ENCODE measurements at places on chromosomes 6 and 20. TPM values are rescaled to one million over a fixed set of nuclear protein-coding genes. Genes with fewer than 3 reads are reported as not detected.

GRCh38 chr20:15288106-15288505 is 950.7 kb upstream of the FLRT3 start:
- no peak overlapping the region for H3K27ac ChIP-seq
- H3K4me3 ChIP-seq = no peak overlapping the region
- no peak for DNase-seq
- no peaks in the 10 kb centered on the region for H3K36me3 ChIP-seq
- H3K4me1 ChIP-seq = no peaks in the 10 kb centered on the region

GRCh38 chr6:142567461-142567860 is 265.7 kb downstream of the ADGRG6 start:
- no peak overlapping the region for H3K4me3 ChIP-seq
- peaks cover 14% of the 10 kb centered on the region for H3K4me1 ChIP-seq
- no peak for DNase-seq
- H3K27ac ChIP-seq = no peak overlapping the region

DNA sequence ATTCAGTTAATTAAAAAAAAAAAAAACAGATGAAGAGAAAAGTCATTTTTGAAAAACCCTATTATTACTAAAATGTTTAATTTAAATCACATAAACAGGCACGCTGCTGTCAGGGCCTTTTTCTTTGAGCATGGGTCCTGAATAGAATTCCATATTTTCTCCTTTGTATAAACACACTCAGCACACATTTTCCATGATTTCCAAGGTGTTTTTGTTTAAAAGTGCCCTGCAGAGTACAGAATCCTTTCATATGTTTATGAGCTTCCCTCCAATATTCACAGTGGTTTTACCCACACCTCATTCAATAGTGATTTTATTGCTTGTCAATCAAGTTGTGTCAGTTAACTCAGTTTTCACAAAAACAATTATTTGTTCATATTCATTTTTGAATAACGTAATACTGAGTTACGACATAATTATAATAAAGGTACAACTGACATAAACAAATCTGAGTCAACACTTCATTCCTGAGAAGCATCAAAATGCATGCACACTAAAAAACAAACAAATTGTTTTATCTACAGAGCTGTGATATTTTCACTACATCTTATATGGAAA is 15.2 kb downstream of the SLC35B3 start:
- no peak for DNase-seq
- no peaks in the 10 kb centered on the region for H3K4me1 ChIP-seq
- no peak overlapping the region for H3K27ac ChIP-seq

- peaks cover 9% of the 10 kb centered on the region for H3K4me1 ChIP-seq
- H3K27me3 ChIP-seq = no peaks in the 10 kb centered on the region
- H3K27ac ChIP-seq = no peak overlapping the region
- H3K4me3 ChIP-seq = no peak overlapping the region
- no peak for DNase-seq
Measured at GRCh38 chr6:142721215-142721920, 223.6 kb downstream of the HIVEP2 start.

- no peak for DNase-seq
- no peak overlapping the region for H3K4me3 ChIP-seq
- peaks cover 96% of the 10 kb centered on the region for H3K27me3 ChIP-seq
- H3K4me1 ChIP-seq = peaks cover 9% of the 10 kb centered on the region
Measured at GRCh38 chr6:33851959-33852358, 48.2 kb upstream of the MLN start.

DNA sequence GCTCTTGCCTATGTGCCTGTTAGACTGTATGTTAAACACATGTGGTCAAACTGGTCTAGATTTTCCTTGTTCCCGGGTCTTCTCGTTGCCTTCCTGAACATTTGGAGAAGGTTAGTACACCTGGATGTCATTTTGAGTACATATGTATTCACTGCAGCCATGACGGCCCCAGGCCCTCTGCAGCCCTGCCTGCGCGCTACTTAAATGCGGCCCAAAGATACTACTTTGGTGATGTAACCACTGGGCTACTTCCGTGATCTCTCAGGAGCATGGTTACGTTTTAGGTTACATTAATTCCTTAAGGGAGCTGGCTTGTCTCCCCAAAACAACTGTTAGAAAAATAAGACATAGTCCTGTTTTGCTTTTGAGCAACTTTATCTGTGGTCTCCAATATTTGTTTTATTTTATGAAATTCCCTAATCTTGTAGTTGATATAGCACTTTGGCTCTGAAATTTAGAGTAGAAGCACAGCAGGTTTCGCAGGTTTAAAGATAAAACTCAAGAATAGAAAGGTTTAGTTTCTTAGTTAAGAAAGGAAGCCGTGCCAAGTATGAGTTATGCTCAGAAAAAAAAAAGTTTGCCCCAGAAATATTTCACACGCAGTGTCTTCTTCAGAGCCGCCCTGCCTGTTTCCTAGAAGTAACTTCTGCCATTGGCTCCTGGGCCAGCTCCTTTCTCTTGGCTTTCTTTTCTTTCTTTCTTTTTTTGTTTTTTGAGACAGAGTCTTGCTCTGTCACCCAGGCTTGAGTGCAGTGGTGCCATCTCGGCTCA is 38.1 kb downstream of the TIAM2 start:
- H3K27ac ChIP-seq = no peak overlapping the region
- DNase-seq = no peak
- H3K4me3 ChIP-seq = no peak overlapping the region

- no peak for DNase-seq
- H3K4me3 ChIP-seq = no peak overlapping the region
- no peaks in the 10 kb centered on the region for H3K36me3 ChIP-seq
- no peak overlapping the region for H3K27ac ChIP-seq
Measured at GRCh38 chr20:33211817-33212424, 5.2 kb upstream of the BPIFA3 start.

DNA sequence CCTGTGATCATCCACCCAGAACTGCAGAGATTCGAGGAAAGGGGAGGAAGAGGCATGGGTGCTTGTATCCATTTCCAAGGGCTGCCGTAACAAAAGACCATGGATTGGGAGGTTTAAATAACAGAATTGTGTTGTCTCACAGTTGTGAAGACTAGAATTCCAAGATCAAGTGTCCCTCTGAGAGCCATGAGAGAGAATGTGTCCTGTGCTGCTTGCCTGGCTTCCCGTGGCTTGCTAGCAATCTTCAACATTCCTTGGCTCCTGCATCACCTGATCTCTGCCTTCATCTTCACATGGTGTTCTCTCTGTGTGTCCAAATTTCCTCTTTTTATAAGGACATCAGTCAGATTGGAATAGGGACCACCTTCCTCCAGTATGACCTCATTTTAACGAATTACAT is 69.8 kb downstream of the CDC40 start:
- H3K4me1 ChIP-seq = no peaks in the 10 kb centered on the region
- no peaks in the 10 kb centered on the region for H3K27me3 ChIP-seq
- H3K27ac ChIP-seq = no peak overlapping the region
- no peak for DNase-seq
- H3K4me3 ChIP-seq = no peak overlapping the region

- H3K4me3 ChIP-seq = no peak overlapping the region
- H3K27me3 ChIP-seq = no peaks in the 10 kb centered on the region
- H3K4me1 ChIP-seq = peaks cover 2% of the 10 kb centered on the region
- H3K27ac ChIP-seq = no peak overlapping the region
- H3K36me3 ChIP-seq = peaks cover 67% of the 10 kb centered on the region
Measured at GRCh38 chr20:32135983-32136515, 26.5 kb downstream of the TM9SF4 start.

GRCh38 chr6:136784910-136785746 is 7.1 kb downstream of the MAP3K5 start:
- peak; percentile 47 for DNase-seq
- peak overlapping the region; percentile 58 for H3K27ac ChIP-seq
- peak overlapping the region; percentile 11 for H3K4me3 ChIP-seq
- H3K27me3 ChIP-seq = no peaks in the 10 kb centered on the region
- H3K36me3 ChIP-seq = no peaks in the 10 kb centered on the region

DNA sequence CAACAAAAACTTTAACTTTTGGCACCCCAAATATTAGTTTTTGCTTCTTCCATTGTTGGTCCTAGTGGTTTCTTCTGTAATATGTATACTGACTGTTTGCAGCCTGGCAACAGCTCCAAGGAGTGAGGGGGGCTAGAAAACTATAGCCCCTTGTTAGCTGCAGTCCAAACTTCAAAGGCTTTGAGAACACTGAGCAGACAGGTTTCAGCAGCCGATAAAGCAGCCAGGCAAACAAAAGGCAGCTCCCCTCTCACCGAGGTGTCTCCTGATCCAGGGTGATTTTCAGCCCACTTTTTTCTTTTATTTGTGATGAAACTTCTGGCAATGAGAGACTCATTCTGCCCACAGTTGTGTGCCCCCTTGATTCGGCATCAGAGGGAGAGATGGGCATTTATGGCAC is 80.7 kb downstream of the OLIG3 start:
- peaks cover 34% of the 10 kb centered on the region for H3K27me3 ChIP-seq
- peaks cover 6% of the 10 kb centered on the region for H3K4me1 ChIP-seq
- H3K36me3 ChIP-seq = no peaks in the 10 kb centered on the region
- H3K4me3 ChIP-seq = no peak overlapping the region
- no peak for DNase-seq

DNA sequence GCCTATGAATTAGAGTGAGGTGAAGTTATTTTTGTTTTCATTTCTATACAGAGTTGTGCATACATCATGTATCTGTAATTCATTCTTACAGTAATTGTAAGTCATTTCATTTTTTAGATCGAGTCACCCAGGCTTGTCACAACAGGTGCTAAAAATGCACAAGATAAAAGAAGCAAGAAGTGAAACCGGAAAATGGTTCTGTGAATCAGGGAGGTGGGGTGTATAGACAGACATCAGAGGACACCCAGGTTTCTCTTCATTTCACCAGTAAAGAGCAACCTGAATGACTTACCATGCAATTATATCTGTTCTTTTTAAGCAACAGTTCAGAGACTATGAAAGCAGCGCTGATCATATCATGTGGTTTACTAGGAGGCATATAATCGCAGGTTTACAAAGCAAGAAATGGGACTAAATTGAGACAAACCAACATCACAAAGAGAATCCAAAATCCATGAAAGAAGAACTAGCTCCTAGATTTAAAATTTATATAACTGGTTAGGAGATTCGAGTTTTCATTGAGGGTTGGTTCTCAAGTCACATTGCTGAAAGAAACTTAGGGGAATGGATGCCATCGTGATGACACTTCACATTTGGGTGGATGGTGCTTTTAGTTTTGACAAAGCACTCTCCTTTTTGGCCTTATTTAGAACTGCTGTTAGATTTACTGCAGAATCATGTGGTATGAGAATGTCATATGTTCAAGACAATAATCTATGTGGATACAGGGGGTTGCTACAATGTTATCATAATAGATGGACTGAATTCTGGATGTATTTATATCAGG is 27.9 kb upstream of the TBC1D7 start:
- H3K27me3 ChIP-seq = no peaks in the 10 kb centered on the region
- peaks cover 62% of the 10 kb centered on the region for H3K4me1 ChIP-seq
- no peak overlapping the region for H3K27ac ChIP-seq
- DNase-seq = no peak
- no peaks in the 10 kb centered on the region for H3K36me3 ChIP-seq
- H3K4me3 ChIP-seq = no peak overlapping the region

DNA sequence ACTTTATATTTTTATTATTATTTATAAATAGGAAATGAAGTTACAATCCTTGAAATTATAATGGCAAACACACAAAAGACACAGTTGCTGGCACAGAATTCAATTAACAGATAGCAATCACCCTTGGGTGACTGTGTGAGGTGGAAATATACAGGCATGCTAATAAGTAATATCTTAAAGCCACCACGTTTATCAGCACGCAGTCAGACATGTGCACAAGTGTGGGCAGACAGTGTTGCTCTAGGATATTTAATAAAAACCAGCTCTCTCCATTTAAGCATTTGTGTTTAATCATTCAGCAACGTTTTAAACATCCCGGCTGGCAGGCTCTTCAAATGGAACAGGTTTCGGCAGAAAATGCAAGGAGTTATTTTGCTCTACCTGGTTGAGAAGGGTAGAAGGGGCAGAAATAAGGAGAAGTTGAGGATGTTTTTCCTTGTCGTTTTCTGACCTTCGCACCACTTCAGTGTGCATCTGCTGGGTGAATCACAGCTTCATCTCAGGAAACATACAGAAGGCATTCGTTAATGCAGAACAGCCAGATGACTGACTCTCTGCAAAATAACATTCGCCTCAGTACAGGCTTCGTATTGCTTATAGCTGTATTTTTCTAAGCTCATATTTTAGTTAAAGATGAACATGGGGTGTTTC is 585.1 kb downstream of the QKI start:
- no peaks in the 10 kb centered on the region for H3K4me1 ChIP-seq
- H3K36me3 ChIP-seq = no peaks in the 10 kb centered on the region
- no peak for DNase-seq
- no peak overlapping the region for H3K4me3 ChIP-seq

DNA sequence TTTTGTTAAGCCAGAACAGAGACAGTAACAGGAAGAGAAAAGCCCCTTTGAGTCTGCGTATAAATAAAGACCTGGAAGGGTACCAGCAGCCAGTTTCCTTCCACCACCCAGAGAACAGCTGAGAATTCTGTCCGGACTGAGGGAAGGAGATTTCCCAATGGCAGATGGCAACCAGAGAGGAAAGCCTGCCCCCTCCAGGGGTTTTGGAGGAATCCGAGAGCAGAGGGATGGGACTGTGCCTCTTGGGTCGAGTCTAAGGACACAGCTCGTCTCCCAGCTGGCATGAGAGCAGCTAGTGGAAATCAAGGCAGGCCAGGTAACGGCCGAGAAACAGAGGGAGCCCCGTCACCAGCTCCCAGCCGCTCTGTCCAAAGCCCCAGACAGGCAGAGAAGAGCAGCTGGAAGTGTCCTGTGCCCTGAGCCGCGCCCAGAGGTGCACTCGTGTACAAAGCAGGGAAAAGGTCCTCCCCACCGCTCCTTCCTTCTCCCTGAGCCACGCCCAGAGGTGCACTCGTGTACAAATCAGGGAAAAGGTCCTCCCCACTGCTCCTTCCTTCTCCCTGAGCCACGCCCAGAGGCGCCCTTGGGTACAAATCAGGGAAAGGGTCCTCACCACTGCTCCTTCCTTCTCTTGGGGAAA is 134.0 kb upstream of the SNX9 start:
- H3K27ac ChIP-seq = no peak overlapping the region
- H3K36me3 ChIP-seq = no peaks in the 10 kb centered on the region
- DNase-seq = no peak

DNA sequence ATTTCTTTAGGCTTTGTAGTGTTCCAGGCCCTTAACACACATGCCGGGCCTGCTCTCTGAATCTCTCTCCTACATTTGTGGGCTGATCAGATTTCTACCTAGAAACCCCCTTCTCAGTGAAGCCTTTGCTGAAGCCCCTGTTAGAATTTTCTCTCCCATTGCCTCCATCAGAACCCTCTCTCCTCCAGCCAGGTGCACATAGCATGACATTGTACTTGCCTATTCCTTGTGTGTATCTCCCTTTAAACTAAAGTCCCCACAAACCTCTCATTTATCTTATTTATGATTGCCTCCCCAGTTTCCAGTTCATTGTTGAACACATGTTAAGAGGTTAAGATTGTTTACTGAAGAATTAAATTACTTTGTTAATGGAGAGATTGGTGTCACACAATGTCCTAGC is 325.5 kb upstream of the CITED2 start:
- H3K27ac ChIP-seq = no peak overlapping the region
- no peaks in the 10 kb centered on the region for H3K36me3 ChIP-seq

- no peaks in the 10 kb centered on the region for H3K27me3 ChIP-seq
- DNase-seq = peak; percentile 34
- peaks cover 7% of the 10 kb centered on the region for H3K4me1 ChIP-seq
- peak overlapping the region; percentile 64 for H3K27ac ChIP-seq
Measured at GRCh38 chr20:50837532-50838321, 42.9 kb downstream of the BCAS4 start.

The C20orf204 gene
- 0.55 TPM for total RNA-seq

The COL9A3 gene
- 2.1 TPM for total RNA-seq

The TFAP2C gene
- total RNA-seq = 0.19 TPM

The DPPA5 gene
- not detected for total RNA-seq

The PBOV1 gene
- not detected for total RNA-seq

The DCDC2 gene
- total RNA-seq = not detected

The BPIFB4 gene
- total RNA-seq = not detected

The BPIFA1 gene
- not detected for total RNA-seq

The GTSF1L gene
- total RNA-seq = not detected

Measured in left ventricle myocardium inferior (tissue), 1 donor.